ENCODE measurements at places on chromosomes 2 and 18. TPM values are rescaled to one million over a fixed set of nuclear protein-coding genes. Genes with fewer than 3 reads are reported as not detected.

- no peak for DNase-seq
These were observed 118.3 kb downstream of the CAPN13 start for GRCh38 chr2:30688956-30689401.

DNA sequence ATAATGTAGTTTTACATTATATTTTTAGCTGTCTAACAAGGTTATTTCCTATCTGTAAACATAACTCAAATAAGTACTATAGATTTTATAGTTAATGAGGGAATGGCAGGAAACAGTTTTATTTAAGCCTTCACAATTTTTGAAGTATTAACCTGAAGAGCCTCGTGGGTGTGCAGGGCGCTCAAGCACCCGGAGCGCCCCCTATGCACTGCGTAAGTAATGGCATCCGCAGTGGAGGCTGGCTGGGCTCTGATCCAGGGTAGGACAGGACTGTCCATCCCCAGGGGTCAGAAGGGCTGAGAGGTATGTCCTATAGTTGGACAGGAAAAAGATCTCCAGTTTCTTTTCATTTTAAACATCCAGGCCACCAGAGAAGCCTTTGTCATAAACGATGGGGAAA lies 8.2 kb upstream of the GBX2 start:
- DNase-seq = no peak

DNA sequence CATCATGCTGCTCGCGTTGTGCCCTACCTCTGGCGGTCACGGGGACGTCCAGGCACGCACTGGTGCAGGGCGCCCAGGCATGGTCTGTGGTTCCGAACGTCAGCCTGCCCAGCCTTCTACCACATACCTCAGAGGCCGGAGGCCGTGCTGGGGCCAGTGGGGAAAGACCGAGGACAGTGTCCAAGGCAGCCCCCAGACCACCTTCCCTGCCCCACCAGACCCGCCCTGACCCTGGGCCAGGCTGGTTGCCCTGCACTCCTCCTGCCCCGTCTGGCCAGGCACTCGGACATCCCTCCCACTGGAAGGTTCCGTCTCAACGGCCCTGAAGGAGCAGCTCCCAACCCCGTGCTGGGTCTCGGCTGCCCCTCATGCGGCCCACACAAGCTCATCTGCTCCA lies 32.8 kb downstream of the SLC66A2 start:
- no peak for DNase-seq

DNA sequence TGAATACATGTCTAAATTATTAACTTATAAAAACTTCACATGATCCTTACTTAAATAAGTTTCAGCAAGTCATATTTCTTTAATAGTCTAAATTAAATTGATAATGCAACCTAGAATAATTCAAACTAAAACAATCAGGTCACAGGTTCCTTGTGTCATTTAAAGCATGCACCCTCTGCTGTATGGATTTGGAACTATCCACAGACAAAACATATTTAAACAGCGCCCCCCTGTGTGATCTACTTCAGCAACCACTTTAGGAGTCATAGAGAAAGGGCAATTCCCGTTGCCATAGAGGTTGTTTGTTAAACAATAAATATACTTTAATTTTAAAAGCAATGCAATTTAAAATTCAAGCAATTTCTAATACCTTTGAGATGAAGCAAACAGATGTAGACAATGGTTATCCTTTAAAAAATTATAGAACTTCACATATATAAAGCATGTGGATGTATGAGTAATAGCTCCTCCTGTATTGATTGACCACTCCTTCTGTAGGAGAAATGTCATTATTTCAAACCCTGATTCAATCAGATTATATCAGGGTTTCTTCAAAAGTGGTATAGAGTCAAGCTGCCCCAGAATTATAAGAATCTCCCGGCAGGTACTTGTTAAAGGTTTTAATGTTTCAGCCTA lies 21.2 kb downstream of the GRB14 start:
- peak; percentile 29 for DNase-seq

The FARSB gene
- total RNA-seq = 38.7 TPM

- no peak for DNase-seq
These were observed 2.8 kb downstream of the GULP1 start for GRCh38 chr2:188294352-188294926.

The RIOK3 gene
- 39.4 TPM for total RNA-seq

The CAPN14 gene
- total RNA-seq = 0.47 TPM

DNA sequence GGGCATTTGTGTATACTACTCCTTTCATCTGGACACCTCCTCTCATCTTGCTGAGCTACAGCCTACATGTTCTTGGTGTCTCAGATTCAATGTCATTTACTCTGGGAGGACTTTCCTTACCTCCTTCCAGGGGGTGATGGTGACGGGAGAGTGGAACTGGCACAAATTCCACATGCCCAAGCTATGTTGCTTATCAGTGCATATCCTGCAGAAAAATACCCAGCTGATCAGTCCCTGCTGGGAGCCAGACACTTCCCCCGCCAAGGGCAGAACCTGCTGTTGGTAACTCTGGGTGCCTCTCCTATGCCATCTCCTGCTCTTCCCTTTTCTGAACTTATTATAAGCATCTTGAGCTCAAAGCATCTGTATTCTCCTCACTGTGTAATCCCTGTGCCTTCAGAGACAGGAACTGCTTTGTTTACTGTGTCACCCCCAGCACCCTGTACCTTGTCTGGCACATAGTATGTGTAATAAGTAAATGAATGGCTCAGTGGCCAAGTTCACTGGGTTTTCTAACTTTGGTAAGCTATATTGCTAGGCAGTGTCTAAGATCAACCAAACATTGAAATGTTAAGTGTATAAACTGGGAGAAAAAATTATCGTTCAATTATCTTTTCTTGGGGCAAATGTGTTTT lies 87.7 kb upstream of the LPIN2 start:
- DNase-seq = no peak

The LRATD1 gene
- 3.6 TPM for total RNA-seq

Measured in neural crest cell (in vitro differentiated cells).